ENCODE measurements at places on chromosomes 16 and 17.

DNA sequence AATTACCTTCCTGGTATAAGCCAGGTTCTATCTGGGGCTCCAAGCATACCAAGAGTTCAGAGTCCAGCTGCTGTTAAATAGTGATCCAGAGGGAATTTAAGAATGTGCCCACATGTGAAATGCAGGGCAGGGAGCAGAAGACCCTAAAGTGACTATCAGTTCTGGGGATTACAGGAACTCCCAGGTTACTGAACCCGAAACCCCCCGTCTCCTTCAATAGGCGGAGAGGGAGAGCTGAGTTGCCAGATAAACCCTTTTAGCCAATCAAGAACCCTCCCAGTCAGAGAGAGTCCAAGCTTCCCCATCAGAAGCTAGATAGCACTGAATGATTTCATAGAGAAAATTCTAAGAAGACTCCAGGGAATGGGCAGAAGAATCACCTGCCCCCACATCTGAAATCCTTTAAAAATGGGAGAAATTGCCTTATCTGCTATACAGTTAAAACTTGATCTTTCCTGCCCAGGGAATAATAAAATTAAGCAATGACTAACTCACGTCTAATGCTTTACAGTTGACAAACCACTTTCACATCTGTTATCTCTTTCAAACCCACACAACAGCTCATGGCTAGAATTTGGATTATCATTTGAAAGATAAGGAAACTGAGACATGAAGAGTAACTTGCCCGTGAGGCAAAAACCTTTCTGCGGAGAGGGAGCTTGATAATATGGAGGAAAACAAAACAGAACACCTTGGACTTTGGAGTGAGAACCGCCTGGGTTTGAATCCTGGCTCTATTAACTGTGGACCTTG lies 10.2 kb downstream of the NOG start:
- no peak for DNase-seq

DNA sequence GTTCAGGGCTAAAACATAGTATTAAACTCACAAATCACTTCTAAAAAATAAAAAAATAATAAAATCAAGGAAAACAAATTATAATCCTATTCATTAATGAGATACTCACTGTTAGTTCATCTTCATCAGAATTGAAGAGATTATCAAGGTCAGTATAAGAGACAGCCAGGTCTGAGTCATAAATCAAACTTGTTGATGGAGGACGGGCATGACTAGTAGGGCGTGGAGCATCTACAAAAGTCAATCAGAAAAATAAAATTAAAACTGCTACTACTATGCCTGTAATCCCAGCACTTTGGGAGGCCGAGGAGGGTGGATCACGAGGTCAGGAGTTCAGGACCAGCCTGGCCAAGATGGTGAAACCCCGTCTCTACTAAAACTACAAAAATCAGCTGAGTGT lies 59.1 kb upstream of the INTS2 start:
- DNase-seq = no peak

- no peak for DNase-seq
Measured at GRCh38 chr16:31876951-31877828, 3.6 kb downstream of the ZNF267 start.

DNA sequence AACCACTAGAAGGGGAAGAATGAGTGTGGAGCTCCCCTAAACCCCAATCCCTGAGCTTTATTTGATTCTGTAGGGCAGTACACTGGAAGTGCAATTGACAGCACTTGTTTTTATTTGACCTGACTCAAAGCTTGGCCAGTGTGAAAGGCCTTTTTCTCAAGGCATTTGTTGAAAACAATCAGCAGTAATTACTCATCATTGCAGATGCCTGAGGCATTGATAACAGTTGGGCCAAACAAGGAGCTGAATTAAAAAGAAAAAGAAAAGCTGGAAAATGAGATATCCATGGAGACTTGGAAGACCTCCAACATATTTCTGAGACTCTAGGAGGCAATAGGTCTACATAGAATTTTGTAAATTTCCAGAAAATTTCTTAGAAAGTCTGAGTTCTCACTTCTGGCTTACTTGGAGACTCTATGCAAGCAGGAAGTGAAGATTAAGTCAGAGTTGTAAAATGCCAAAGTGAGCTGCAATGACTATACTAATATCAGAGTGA lies 200.8 kb upstream of the KCNJ16 start:
- DNase-seq = no peak

DNA sequence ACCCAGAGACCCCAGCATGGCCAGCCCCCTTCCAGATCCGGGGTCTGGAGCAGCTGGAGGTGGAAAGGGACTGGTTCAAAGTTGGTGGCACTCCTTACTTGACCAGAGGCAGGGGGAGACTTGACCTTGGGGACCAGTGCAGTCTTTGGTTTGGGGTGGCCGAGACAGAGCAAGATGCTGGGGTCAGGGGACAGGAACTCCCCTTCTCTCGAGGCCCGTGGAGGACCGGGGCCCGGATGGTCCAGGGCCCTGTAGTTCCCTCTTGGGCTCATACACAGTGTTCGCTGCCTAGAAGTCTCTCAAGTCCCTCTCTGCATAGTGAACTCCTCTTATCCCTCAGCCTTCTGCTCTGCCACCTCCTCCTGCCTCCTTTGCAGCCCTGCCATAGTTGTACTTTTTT lies 601 bp upstream of the PRSS33 start:
- no peak for DNase-seq

GRCh38 chr17:63624531-63624880 lies 2.3 kb downstream of the MAP3K3 start:
- no peak for DNase-seq

All from T47D (cell line).